OCI-LY7 (cell line): ENCODE measurements at places on chromosomes 5 and 9.

GRCh38 chr5:157528036-157528632 lies 47.4 kb downstream of the ADAM19 start:
- DNase-seq = no peak

- DNase-seq = peak; percentile 14
Observed at GRCh38 chr9:138028596-138028995, 151.0 kb downstream of the CACNA1B start.

DNA sequence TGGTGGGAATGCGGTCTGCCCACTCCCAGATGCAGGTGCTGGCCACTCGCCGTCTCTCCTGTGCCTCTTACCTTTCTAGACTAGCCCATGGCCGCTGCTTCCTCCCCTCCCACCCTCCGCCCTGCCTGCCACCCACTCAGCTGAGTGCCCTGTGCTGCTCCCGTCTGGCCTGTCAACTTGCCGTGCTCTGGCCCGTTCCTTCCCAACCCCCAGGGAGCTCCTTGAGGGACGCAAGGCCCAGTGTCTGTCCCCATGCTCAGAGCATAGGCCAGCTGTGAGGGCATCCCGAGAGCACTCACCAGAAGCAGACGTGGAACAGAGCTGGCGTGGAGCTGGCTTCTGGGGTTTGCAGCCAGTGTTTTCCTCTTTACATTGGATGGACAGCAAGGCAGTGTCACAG lies 20.2 kb downstream of the HNRNPH1 start:
- DNase-seq = no peak

GRCh38 chr5:151742870-151743294 lies 15.5 kb downstream of the ATOX1 start:
- DNase-seq = no peak

- DNase-seq = no peak
Observed at GRCh38 chr5:83396662-83397061, 74.9 kb upstream of the VCAN start.

GRCh38 chr5:180343110-180343830 lies 9.9 kb downstream of the GFPT2 start:
- DNase-seq = no peak

- DNase-seq = no peak
Observed at GRCh38 chr5:177499842-177500241, 2.4 kb upstream of the PDLIM7 start.

DNA sequence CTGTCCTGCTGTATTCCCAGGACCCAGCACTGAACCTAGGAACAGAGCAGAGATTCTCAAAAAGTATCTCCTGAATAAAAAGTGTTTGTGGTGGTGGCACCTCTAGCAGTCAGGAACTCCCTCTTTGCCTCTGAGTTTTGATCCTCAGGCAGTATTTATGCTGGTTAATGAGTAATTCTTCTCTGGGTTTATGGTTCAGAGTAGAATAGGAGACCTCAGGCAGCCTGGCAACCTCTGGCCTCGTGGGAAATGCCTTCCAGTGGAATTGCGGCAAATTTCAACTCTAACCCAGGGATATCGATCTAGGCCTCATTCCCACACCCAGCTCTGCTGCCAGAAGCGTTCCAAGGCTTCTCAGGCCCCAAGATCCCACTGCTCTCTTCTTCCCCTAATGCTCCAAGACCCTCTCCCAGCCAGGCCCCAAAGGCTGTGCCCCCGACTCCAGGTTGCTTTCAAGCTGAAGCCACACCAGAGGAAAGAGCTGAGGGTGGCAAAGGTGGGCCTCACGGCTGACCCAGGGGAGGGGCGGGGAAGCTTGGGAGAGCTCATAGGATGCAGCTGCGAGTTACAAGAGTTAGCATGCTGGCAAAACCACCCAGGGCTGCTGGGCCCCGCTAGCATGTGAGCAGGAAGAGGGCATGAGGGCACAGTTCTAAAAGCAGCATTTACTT lies 10.9 kb upstream of the HDHD3 start:
- no peak for DNase-seq

- DNase-seq = no peak
Observed at GRCh38 chr5:180350711-180351465, 2.2 kb downstream of the GFPT2 start.

- no peak for DNase-seq
Observed at GRCh38 chr9:109335929-109336328, 15.1 kb upstream of the EPB41L4B start.

- DNase-seq = no peak
Observed at GRCh38 chr9:90578126-90578815, 64.4 kb downstream of the DIRAS2 start.

GRCh38 chr9:87963770-87964169 lies 10.6 kb downstream of the CDK20 start:
- DNase-seq = no peak

- no peak for DNase-seq
Observed at GRCh38 chr5:145429170-145429569, 406.0 kb downstream of the PRELID2 start.

DNA sequence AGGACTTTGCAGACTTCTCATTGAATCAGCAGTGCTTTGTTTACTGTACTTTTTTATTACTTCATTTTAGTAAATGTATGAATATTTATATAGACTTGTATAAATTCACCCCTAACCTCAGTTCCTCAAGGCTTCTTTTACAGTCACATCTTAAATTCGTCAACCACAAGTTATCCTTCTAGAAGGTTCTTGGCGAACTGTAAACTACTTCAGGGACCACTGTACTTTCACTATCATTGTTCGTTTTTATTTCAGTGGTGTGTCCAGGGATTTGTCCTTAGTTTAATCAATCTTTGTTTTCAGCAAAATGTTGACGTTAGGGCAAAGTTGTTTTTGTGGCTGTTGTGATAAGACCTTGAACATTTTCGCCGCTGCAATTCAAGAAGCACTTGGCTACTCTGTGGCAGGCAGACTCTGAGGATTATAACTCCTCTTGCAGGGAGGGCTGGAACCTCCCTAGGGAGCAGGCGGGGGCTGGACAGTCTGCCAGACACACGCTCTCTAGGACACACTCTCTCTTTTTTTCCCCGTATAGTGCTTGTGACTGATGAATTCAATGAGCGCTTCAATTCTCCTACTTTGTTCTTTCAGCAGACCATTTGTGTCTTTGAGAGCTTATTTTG lies 252.8 kb downstream of the FBXL7 start:
- DNase-seq = no peak

GRCh38 chr9:127311239-127311741 lies 46.7 kb downstream of the GARNL3 start:
- peak; percentile 11 for DNase-seq

DNA sequence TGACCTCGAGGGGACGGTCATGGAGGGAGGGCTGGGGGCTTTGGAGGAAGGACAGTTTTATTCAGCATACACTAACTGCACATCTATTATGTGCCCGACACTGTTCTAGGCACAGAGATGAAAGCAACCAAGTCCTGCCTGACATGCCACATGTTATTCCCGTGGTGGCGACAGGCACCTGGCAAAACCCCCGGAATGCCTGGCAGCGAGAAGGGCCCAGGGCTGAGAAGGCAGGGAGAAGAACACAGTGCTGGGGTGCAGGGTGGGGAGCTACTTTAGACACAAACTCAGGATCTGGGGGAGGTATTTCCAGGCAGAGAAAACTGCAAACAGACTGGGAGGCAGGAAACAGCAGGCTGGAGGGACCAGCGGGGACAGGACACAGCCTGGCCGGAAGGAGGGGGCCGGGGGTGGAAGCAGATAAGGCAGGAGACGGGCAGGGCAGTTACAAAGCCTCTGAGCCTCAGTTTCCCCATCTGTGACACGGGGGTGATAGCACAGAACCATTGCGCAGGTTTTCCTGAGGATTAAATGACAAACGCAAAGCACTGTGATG lies 77.7 kb downstream of the STK10 start:
- DNase-seq = no peak

- no peak for DNase-seq
Observed at GRCh38 chr5:123438902-123439301, 15.7 kb upstream of the CEP120 start.

DNA sequence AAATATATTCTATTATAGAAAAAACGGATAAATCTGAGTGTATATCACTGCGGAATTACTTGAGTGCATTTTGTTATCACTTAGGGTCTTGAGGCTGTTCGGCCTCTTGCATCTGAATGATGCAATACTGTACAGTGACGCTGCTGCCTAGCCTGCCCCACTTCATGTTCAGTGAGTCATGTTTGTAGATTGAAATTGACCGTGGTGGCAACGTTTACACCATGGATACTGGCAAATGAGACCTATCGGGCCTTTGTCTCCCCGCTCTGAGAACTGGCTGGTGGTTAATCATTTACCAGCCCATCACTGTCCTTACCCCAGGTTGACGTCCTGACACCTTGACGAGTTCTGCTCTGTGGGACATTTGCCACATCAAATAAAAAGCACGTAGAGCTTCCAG lies 510.1 kb upstream of the ADAMTS16 start:
- no peak for DNase-seq

DNA sequence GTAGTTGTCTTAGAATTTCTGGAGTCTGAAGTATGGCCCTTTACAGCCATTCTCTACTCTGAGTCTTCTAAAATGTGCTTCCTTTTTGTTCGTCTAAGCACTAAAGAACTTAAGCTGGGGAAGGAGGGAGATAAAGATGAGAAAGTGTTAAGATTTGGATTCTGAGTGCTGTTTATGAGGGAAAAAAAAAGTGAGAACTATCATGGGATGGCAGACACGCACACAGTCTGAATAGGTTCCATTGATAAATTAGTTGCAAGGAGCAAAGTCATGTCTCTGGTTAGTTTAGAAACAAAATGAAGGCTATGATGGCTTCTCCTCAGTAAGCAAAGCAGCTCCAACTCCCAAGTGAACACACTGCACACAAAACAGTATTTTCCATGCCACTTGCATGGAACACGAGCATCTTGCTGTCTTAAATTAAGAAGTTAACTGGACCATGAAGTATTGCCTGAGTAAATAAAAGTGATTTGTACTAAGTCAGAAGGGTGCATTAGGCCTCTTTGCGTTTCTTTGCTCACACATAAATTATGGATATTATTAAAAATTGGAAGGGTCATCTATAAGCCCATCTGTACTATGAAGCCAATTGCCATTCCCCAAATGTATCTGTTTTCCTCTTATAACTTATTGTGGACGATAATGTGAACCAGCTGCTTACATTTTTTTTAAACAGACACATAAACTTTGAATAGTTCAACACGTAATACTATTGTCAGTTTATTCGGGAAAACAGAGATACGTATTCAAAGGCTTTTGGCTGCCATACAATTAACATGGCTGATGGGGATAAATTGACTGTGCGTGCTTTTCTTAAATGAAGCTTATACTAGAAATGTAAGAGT lies 199.3 kb downstream of the SGCD start:
- no peak for DNase-seq

GRCh38 chr9:134908524-134909309 lies 9.0 kb downstream of the FCN1 start:
- no peak for DNase-seq

GRCh38 chr9:26789959-26790358 lies 102.6 kb downstream of the CAAP1 start:
- no peak for DNase-seq

GRCh38 chr5:1026700-1027621 lies 18.4 kb downstream of the NKD2 start:
- no peak for DNase-seq

GRCh38 chr9:75692309-75692708 lies 198.2 kb upstream of the PCSK5 start:
- no peak for DNase-seq

DNA sequence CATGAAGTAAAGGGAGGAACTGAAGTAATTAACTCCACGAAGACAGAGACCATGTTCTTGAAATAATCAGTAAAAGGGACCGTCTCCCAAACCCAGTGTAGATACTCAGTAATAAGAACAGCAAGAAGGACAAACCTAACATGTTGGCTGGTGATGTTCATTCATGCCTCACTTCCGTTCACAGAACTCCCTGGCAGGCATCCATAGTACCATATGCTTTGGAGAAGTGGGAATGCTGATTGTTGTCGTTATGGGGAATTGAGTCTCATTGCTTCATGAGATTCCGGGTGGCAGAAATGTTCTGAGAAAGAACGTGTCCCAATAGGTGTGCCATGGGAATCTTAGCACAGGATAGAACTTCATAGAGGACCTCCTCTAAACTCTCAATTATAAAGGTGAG lies 452.3 kb downstream of the ZSWIM6 start:
- no peak for DNase-seq

- no peak for DNase-seq
Observed at GRCh38 chr5:146744068-146744745, 134.3 kb downstream of the PPP2R2B start.
